ENCODE measurements at places on chromosomes 3 and 15. TPM values are rescaled to one million over a fixed set of nuclear protein-coding genes. Genes with fewer than 3 reads are reported as not detected.

LDHAL6B gene
- total RNA-seq, result not detected

GPR27 gene
- total RNA-seq, result not detected

IL20RB gene
- total RNA-seq, result 3.9 TPM

GOLGA8K gene
- 1.9 TPM for total RNA-seq

GRCh38 chr15:36977659-36978058 lies 122.7 kb downstream of the MEIS2 start:
- DNase-seq, result no peak

DNA sequence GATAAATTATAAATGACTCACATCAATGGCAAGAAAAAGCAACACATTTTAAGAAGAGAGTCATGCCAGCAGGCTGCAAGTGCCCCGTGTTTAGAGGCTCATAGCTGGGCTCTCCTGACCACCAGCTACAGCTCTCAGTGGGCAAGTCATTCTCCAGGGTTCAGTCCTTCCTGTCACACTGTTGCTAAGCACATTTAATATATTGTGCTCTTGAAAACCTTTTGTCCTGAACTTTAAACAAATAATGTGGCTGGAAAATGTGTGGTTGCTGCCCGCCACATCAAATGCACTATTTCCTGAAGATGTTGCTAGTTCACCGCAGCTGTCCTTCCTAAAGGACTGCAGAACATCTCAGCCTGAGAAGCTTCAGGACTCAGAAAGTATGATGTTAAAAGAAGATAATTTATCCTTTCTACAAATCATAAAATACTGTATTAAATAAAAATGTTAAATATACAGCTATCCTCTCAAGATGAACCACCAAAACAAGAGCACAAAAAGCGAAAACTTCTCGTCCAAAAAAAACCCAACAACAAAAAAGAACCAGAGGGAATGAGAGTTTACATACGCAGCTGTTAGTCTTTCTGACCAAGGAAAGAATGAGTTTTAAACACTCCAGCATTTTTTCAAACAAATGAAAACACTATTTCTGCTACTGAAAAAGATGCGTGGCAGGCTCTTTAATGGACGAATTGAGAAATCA lies 951 bp downstream of the TARS3 start:
- DNase-seq, result no peak

DNA sequence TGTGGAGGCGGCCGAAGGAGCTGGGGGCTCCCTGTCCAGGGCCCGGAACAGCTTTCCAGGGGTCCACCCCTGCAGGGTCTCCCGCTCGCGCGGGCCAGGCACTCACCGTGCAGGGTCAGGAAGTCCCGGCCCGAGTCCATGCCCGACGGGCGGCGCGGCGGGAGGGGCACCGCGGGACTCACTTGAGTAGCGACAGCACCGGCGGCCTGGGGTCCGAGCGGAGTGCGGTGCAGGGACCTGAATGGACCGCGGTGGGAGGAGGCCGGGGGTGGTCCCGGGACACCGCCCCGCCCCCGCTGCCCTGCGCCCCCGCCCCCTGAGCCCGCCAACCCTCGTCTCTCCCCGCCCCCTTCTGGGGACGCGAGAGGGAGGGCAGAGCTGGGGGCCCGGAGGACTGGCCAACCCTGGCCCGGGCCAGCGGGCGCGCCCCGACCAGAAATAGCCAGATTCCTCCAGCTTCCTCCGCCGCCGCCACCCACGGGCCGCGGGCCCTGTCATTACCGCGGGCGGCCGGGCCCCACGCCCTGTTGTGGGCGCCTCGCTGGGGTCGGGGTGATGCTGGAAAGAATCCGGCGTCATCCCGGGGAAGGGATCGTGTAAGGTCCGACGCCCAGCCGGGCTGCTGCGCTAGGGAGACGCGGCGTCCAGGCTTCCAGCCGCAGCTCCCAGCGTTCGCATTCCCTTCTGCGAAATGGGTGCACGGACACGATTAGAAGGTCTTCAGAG lies at the start of gene PLCD1:
PLCD1 (minus strand) TSS at position 243 of the 726 bp plus-strand sequence; CDS start at position 140, 103 bp downstream.
- DNase-seq, result no peak

DNA sequence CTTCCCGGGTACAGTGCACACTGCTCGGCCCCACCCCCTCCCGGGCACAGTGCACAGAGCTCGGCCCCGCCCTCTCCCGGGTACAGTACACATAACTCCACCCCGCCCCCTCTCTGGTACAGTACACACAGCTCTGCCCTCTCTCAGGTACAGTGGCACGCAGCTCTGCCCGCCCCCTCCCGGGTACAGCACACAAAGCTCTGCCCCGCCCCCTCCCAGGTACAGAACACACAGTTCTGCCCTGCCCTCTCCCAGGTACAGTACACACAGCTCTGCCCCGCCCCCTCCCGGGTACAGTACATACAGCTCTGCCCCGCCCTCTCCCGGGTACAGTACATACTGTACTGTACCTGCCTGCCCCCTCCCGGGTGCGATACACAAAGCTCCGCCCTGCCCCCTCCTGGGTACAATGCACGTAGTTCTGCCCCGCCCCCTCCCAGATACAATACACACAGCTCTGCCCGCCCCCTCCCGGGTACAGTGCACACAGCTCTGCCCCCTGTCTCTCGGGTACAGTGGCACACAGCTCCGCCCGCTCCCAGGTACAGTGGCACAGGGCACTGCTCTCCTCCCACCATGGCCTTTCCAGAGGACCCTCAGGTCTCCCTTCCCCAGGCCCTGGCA lies 16.4 kb upstream of the PRR20G start:
- no peak for DNase-seq

Measured in naive thymus-derived CD8-positive, alpha-beta T cell (primary cell).